Lower lobe of right lung (tissue), 2 donors: ENCODE measurements at places on chromosomes 3 and 15. TPM values are rescaled to one million over a fixed set of nuclear protein-coding genes. Genes with fewer than 3 reads are reported as not detected.

DNA sequence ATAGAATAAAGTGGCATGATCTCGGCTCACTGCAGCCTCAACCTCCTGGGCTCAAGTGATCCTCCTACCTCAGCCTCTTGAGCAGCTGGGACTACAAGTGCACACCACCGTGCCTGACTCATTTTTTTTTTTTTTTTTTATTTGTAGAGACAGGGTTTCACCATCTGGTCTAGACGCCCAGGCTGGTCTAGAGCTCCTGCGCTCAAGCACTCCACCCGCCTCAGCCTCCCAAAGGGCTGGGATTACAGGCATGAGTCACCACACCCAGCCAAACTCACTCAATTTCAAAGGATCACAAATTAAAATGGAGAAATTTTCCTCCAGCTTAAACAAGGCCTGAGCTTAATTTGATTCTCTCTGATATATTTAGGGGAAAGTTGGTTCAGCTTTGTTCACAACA, 27.3 kb upstream of the NMB start:
- peaks cover 63% of the 10 kb centered on the region for H3K36me3 ChIP-seq
- peaks cover 5% of the 10 kb centered on the region for H3K4me1 ChIP-seq
- no peak overlapping the region for H3K4me3 ChIP-seq
- H3K27me3 ChIP-seq, result no peaks in the 10 kb centered on the region
- peak; percentile 62 for DNase-seq

- no peak overlapping the region for H3K4me3 ChIP-seq
- DNase-seq, result no peak
- no peaks in the 10 kb centered on the region for H3K36me3 ChIP-seq
- H3K4me1 ChIP-seq, result peaks cover 12% of the 10 kb centered on the region
- H3K27ac ChIP-seq, result no peak overlapping the region
These were observed 52.6 kb upstream of the CP start for GRCh38 chr3:149274220-149274619.

ATG7 gene
- total RNA-seq, result 61.7 TPM

ROBO2 gene
- total RNA-seq, result 11.8 TPM
